ENCODE measurements at places on chromosomes 5 and 9.
A peak's percentile ranks its signal among the peaks of the same experiment; 100 is the strongest.

DNA sequence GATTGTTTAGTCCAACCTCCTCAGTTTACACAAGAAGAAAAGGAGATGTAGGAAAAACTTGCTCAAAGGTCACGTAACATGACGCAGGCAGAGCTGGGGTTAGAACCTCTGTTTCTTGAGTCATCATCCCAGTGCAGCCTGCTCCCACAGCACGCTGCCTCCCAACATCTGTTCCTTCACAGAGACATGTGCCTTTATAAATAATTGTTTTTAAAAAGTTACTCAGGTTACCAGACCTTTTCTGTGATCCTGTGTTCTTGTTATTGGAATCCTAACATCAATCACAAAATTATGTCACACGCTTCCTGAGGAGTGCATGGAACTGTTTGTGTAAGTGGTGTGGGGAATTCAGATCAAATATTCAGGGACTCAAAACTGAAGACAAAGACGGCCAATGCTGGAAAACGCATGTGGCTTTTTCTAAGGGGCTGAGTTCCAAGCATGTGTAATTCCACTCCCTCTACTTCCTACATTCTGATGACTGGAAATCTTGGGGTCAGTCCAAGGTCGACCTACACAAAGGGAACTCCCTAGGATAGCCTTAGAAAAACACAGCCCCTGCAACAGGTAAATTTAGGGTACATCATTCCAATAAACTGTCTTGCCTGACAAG, 184.3 kb downstream of the TSSK1B start:
- DNase-seq, result no peak

GRCh38 chr5:119037496-119038215, 33.2 kb upstream of the DMXL1 start:
- DNase-seq, result no peak

GRCh38 chr9:70250221-70250620, 8.6 kb upstream of the SMC5 start:
- no peak for DNase-seq

DNA sequence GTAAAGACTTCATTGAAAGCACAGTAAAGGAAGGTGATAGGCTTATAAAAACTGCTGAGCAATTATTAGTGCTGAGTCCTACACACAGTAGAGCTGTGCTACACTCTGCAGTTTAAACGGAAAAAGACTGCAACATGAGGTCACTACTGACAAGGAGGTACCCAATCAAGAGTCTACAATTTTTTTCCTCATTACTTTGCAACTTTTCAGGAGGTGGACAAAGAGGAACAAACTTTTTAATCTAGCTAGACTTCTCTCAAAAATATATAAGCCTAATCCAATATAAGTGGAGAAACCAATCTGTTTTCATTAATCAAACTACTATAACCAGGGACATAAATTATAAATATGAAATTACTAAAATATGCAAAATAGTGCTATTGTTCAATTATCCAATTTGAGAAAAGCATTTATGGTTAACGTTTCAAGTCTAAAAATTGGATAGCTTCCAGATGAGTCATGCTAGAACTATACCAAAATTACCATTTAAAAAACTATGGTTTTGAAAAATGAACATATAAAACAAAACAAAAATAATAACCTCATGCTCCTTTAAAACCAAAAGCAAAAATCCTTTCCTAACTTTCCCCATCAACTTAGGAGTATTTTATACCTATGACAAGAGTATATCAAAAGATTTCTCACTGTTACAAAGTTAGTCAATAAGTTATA, 37.7 kb downstream of the FAM13B start:
- DNase-seq, result peak; percentile 77

DNA sequence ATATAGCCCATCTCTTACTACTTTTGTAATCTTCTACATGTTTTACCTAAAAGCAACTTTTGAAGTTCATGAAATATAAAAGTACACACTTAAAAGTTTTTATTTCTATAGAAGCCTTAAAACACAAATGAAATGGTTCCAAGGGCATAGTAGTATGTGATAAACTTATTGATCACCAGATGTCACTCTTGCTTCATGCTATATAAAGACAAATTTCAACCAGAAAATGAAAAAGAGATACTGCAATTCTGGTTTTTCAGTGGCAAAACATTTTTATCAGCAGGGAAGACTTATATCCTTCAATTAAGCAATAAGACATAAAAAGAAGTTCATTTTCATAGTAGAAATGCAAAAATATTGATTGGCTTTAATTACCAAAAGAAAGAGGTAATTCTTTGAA, 69.4 kb upstream of the FBXL17 start:
- no peak for DNase-seq

- DNase-seq, result no peak
Measured at GRCh38 chr9:37042421-37042820, 8.4 kb upstream of the PAX5 start.

GRCh38 chr9:19087106-19088000, 15.4 kb downstream of the HAUS6 start:
- peak; percentile 28 for DNase-seq
